ENCODE measurements at places on chromosomes 6 and 20. TPM values are rescaled to one million over a fixed set of nuclear protein-coding genes. Genes with fewer than 3 reads are reported as not detected.

The ANKRD66 gene
- total RNA-seq: 0.16 TPM

GRCh38 chr20:37822141-37822601, 80.8 kb upstream of the VSTM2L start:
- no peak for DNase-seq

- no peak for DNase-seq
Measured at GRCh38 chr6:168407842-168408241, 33.1 kb upstream of the SMOC2 start.

The GPX5 gene
- total RNA-seq: not detected

DNA sequence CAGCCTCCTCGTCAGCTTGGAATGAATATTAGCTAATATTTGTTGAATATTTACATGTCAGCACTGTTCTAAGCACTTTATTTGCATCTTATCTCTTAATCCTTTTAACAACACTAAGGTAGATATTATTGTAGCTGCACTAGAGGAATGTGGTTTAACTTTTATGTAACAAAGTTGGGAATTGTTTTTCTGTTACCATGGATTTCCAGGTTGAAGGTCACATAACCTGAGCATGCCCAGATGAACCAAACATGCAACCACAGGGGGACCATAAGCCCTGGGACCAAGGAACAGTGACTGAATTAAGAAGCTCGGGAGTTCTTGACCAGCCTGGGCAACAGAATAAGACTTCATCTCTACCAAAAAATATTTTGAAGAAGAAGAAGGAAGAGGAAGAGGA, 29.1 kb upstream of the YWHAB start:
- no peak for DNase-seq

DNA sequence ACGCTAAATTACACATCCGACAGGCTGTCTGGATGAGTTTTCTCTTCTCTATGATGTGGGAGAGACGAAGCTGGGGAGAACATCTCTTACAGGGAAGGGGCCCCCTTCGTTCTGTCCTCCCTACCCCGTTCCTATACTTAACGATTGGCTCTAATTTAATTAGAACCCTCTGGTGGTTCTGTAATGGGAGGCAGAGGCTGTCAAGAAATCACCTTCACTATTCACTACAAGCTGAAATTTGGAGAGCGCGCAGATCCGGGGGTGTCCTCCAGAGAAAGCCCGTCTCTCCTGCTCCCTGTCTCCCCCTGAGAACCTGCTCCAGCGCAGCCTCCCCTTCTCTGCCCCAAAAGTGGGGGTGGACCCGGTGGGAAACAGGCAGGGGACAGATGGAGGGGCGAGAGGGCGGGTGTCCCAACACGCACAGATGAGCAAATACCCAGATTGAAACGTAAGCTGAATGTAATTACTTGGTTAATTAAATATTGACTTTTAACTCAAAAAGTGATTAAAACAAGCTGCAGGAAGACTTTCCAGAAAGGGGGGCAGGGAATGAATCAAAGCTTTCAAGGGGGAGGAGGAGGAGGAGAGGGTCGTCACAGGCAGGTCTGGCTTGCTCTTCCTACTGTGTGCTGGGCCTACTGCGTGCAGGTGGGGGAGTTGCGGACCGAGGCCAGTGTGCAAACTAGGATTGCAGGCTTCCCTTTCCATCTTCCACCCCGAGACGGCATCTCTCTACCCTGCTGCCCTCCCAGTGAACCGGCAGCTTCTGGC, 1.3 kb downstream of the SULF2 start:
- DNase-seq: no peak

The LY6G5C gene
- 3.1 TPM for total RNA-seq

The C6orf52 gene
- 1.7 TPM for total RNA-seq

DNA sequence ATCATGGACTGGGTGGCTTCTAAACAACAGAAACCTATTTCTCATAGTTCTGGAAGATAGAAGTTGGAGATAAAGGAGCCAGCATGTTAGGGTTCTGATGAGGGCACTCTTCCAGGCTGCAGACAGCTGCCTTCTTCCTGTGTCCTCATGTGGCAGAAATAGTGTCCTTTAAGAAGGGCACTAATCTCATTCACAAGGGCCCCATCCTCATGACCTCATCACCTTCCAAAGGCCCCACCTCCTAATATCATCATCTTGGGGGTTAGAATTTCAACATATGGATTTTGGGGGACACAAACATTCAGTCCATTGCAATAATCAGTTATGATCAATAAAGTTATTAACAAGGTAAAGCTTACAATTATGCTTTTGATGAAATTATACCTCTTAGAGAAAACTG, 130.8 kb upstream of the SLC22A23 start:
- no peak for DNase-seq

The C20orf96 gene
- 3.3 TPM for total RNA-seq

The ZSCAN12 gene
- 19.0 TPM for total RNA-seq

The DEFB128 gene
- total RNA-seq: not detected

The MROH8 gene
- 3.0 TPM for total RNA-seq

DNA sequence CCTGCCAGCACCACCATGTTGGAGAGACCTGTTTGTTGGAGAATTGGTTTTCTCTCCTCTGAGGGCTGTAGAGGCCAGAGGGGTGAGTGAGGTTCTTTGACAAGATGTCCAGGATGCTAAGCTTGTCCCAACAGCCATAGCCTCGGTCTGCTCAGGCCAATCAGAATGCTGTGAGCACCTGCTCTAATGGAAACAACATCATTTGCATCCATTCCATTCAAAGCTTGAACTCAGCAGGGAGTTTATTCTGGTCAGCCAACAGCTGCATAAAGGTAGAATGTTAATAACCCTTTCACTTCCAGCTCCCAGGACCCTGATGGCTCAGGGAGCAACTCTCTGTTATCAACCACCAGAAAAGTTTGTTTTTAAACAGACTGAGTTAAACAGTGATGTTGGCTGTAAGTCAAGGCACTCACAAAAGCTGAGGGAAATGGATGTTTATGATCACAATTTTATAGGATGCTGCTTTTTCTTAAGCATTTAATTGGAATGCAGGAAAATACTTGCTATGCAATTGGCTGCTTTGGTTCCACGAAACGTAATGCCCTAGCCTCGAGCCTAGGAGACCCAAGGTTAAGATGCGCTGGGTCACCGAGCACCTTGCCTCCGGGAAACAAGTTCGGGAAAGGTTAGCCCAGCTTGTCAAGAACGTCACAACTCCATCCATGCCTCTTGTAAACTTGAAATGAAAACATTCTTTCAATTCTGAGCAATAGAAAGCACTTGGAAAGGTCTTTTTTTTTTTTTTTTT, 155.2 kb downstream of the NFATC2 start:
- DNase-seq: no peak

GRCh38 chr20:63833776-63834490, 2.9 kb upstream of the ZBTB46 start:
- no peak for DNase-seq

DNA sequence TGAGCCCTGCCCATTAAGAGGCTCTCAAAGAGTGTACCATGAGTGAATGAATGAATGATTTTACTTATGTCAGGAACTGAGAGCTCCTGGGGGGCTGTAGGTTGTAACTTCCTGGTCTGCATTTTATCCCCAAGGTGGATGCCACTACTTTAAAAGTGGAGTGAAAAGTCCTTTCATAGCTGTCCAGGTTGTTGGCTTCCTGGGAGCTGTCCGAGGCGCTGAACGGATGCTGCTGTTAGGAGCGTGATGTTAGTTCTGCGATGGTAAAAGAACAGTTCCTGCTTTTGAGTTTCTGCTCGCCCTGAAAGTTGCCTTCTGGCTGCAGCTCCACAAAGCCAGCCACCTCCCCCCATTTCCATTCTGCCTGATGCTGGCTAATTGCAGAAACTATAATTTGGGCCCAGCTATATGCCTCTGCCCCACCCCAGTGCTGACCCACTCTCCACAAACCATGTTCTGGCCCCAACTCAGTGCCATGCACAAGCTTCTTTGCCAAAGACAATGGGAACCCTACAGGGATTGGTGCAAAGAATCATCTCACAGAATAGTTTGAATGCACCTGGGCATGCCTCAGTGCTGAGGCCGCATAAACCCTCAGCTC, 330.9 kb upstream of the CDH4 start:
- no peak for DNase-seq

All from occipital lobe (tissue), 3 donors.